ENCODE measurements at places on chromosomes 12 and 14. TPM values are rescaled to one million over a fixed set of nuclear protein-coding genes. Genes with fewer than 3 reads are reported as not detected.

Gene ZBTB42
- total RNA-seq, result 9.0 TPM

Gene PRKAB1
- total RNA-seq, result 9.3 TPM

Gene DHRS2
- total RNA-seq, result not detected

- peaks cover 4% of the 10 kb centered on the region for H3K36me3 ChIP-seq
- no peaks in the 10 kb centered on the region for H3K27me3 ChIP-seq
- DNase-seq, result no peak
Measured at GRCh38 chr12:106960443-106960842, 4.7 kb downstream of the TMEM263 start.

- H3K27me3 ChIP-seq, result no peaks in the 10 kb centered on the region
- no peaks in the 10 kb centered on the region for H3K36me3 ChIP-seq
- DNase-seq, result no peak
- no peak overlapping the region for H3K4me3 ChIP-seq
- H3K27ac ChIP-seq, result no peak overlapping the region
Measured at GRCh38 chr14:39576736-39577135, 144.5 kb upstream of the FBXO33 start.

- H3K27me3 ChIP-seq, result no peaks in the 10 kb centered on the region
- no peaks in the 10 kb centered on the region for H3K4me1 ChIP-seq
- no peak overlapping the region for H3K27ac ChIP-seq
- H3K36me3 ChIP-seq, result no peaks in the 10 kb centered on the region
- DNase-seq, result no peak
- no peak overlapping the region for H3K4me3 ChIP-seq
Measured at GRCh38 chr14:96168581-96168980, 36.1 kb upstream of the BDKRB2 start.

GRCh38 chr12:62692884-62693283, 226.3 kb downstream of the MON2 start:
- peak overlapping the region; percentile 46 for H3K27ac ChIP-seq
- no peaks in the 10 kb centered on the region for H3K36me3 ChIP-seq
- no peak overlapping the region for H3K4me3 ChIP-seq
- no peak for DNase-seq

DNA sequence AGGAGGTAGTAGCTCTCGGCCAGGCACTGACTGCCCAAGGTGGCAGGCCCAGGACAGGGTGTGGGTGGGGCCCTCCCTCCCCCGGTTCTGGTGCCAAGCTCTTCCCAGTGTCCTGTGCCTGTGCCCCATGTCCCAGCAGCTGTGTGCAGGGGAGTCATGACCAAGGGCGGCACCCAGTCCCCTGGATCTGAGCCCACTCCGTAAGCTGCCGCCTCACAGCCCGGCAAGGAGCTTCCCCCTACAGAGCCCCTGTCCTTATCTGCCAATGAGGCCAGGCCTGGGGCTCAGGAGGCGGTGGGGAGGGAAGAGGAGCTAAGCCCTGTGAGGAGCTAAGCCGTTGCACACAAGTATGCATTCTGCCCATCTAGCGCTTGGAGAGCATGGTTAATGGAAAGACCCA, 5.6 kb upstream of the C14orf180 start:
- H3K27me3 ChIP-seq, result no peaks in the 10 kb centered on the region
- no peak overlapping the region for H3K4me3 ChIP-seq
- H3K4me1 ChIP-seq, result no peaks in the 10 kb centered on the region
- DNase-seq, result no peak

DNA sequence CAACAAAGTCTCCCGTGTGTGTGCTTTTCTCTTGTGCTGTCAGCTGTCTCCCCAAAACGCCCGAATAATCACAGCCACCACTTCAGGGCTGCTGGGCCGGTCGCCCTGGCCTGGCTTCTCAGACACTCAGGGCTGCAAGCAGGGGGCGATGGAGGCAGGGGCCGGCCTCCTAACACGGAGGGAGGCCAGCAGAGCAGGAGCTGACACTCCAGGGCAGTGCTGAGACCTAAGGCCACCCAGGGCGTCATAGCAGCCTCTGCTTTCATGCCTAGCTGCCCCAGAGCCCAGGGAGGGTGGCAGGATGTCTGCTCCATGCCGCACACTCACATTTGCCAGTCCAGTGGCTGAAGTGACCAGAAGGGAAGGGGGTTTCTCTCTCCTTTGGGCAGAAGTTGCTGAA, 25.6 kb downstream of the STX2 start:
- H3K27ac ChIP-seq, result no peak overlapping the region
- peaks cover 3% of the 10 kb centered on the region for H3K4me1 ChIP-seq
- peaks cover 40% of the 10 kb centered on the region for H3K36me3 ChIP-seq
- H3K27me3 ChIP-seq, result no peaks in the 10 kb centered on the region
- DNase-seq, result no peak

DNA sequence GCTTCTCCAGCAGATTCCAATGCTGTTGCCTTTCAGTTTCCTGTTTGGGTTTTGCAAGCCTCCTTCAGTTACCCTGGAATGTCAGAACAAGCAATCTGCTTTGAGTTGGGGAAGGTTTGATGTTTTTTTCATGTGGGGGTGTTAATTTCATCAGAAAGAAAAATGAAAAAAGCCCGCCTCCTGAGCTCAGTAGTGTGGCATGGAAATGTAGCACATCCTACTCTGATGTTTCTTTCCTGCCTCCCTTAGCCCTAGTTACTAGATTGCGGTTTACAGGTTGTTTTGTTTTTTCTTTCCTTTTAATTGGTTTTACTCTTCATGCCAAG, 22.6 kb downstream of the IFNG-AS1 start:
- no peaks in the 10 kb centered on the region for H3K36me3 ChIP-seq
- no peak for DNase-seq
- no peaks in the 10 kb centered on the region for H3K4me1 ChIP-seq

DNA sequence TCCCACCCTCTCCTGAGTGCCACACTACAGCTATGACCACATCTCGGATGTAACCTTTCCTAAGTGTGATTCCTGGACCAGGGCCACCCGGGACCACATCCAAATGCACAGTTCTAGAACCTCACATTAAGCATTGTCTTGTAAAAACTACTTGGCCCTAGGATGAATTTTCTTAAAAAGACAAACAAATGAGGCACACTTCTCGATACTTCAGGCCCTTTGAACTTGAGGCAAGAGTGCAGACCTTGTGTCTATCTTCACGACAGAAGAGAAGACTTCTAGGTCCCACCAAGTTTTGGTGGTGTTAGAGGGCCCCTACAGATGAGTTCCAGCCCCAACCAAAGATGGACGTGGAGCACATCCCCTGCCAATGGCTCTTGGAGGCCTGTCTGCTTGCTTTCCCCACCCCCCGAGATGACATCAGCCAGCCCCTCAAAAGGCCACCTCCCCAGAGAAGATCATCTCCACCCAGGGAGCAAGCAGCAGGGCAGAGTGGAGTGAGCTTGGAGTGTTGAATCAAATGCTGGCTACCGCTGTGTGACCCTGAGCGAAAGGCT, 9.3 kb downstream of the ISCU start:
- peak; percentile 40 for DNase-seq
- no peaks in the 10 kb centered on the region for H3K27me3 ChIP-seq
- no peak overlapping the region for H3K27ac ChIP-seq
- peaks cover 32% of the 10 kb centered on the region for H3K36me3 ChIP-seq
- H3K4me3 ChIP-seq, result no peak overlapping the region
- H3K4me1 ChIP-seq, result no peaks in the 10 kb centered on the region

Measured in right atrium auricular region (tissue), 2 donors.